Stimulated activated CD4-positive, alpha-beta T cell treated with anti-CD3 and anti-CD28 coated beads, Interleukin-2, amount 100 ng/mL, for 48 hours (primary cell): ENCODE measurements at places on chromosomes 4 and X.

- no peak for DNase-seq
Measured at GRCh38 chrX:24184018-24184417, 34.5 kb downstream of the ZFX start.

GRCh38 chr4:105637408-105638176, 70.9 kb downstream of the INTS12 start:
- no peak for DNase-seq

DNA sequence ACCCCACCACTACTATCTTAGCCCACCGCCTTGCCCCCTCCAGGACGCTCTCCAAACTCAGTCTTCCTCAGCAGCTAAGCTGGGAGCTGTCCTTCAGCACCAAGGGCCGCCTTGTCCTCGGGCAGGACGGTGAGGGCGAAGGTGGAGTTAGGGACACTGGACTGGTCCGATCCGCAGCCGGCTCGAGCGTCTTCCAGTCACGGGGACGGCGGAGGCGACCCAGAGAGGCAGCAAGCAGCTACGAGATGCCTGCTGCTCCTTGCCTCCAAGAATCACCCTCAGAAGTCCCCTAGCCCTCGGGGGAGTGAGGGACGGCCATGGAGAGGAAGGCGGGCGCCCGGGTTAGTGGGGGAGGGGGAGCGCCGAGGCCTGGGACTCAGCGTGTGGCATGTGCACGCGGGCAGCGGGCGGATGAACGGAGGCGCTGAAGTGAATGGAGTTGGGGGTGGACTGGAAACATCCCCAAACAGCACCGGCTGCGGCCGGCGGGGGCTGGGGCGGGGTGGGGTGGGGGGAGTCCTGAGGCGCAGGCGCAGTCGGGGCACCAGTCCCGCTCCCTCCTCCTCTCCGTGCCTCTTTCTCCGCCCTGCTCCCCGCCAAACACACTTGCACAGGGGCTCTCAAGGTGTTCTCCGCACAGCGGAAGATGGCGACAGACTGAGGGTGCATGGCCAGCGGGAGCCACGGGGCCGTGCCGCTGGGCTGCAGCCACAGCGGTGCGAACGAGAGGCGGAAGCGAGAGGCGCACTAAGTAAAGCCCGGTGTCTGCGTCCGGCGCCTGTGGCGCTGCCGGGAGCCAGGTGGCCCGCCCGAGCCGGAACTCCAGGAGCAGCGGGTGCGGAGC, at the start of gene NALF2:
TSS of gene NALF2 (plus strand) at position 545 of the 844 bp plus-strand sequence. CDS start 957 bp downstream, outside the sequence.
- no peak for DNase-seq

DNA sequence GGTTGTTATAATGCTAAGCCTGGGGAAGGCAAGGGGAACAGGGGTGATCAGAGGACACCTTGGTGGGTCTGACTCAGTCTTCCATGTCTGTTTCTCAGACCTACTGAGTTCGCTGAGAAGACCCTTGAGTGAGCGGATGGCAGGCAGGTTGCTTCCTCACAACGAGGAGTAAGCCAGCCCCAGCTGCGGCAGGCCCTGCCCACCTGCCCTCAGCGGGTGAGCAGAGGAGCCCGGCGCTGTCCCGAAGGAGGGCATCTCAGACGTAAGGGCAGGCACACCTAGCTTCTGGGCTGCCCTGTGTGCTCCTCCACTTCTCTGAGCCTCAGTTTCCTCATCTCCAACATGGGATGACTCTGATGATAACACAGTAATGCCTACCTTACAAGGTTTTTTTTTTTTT, 30.3 kb downstream of the MSX1 start:
- DNase-seq, result no peak

DNA sequence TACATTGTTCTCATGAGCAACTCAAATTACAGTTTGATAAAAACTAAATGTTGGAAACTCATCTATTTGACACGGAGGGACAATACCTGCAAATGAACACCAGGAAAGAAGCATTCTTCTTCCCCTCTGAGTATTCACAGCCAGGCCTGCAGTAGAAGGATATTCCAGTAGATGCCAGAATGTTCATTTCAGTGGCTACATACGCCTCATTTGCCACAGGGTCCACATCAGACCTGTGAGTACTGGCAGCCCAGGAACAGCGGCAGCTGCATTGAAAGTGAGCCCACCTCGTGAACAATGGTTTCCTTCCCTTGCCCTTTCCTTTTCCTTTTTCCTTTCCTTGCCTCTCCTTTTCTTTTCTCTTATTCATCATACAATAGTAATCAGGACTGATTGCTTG, 81.1 kb upstream of the NEIL3 start:
- DNase-seq, result no peak

GRCh38 chrX:106894978-106895452, 8.1 kb downstream of the RIPPLY1 start:
- DNase-seq, result no peak

- no peak for DNase-seq
Measured at GRCh38 chr4:120317713-120318112, 251.1 kb upstream of the MAD2L1 start.

DNA sequence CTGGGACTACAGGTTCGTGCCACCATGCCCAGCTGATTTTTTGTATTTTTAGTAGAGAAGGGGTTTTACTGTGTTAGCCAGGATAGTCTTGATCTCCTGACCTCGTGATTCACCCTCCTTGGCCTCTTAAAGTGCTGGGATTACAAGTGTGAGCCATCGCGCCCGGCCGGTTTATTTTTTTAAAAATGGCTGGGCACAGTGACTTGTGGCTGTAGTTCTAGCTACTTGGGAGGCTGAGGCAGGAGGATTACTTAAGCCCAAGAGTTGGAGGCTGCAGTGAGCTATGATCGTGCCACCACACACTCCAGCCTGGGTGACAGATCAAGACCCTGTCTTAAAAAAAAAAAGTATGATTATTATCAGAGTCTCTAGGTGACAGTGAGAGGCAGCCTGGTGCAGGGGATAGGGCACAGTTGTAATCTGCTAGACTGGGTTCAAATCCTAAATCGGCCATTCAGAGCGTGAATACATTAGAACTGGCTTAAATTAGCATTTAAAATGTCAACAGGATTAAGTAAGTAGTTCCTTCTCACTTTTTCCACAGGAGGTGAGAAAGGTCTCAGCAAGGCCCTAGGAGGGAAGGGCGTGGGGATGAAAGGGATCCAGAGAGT, 435 bp upstream of the MGST2 start:
- no peak for DNase-seq

DNA sequence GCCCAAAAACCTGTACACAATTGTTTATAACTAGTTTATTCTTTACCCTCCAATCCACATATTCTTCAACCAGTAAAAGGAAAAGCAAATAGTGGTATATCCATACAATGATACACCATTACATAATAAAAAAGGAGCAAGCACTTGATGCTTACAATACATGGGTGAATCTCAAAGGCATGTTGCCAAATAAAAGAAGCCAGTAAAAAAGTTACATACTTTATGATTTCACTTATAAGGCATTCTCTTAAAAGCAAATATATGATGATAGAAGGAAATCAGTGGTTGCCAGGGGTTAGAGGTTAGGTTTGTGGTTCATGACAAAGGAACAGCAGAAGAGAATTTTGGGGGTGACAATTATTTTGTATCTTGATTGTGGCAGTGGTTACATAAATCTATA, 896.1 kb upstream of the LCORL start:
- no peak for DNase-seq

DNA sequence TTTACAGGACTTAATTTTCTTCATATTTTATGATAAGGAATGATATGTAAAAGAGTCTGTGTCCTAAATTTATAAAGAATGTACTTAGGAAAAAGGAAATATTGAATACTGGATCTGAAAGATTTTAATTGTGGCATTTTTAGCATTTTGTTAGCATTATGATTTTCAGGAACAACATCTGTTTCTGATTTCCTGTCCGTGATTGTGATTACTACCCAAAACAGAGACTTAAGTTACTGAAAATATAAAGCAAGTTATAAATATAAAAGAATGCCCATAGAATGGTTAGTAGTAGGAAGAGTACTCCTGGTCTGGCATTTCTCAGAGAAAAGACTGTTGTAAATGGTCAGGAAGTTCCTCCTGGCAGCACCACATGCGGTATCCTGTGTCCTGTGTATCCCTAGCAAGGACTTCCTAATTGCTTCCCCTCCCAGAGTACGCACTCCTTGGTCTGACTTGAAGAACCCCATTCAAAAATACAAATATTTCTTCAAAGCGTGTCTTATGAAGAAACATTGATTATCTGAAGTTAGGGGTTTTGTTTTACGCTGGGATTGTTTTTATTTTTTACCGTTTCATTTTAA, 88.9 kb downstream of the RS1 start:
- DNase-seq, result no peak

DNA sequence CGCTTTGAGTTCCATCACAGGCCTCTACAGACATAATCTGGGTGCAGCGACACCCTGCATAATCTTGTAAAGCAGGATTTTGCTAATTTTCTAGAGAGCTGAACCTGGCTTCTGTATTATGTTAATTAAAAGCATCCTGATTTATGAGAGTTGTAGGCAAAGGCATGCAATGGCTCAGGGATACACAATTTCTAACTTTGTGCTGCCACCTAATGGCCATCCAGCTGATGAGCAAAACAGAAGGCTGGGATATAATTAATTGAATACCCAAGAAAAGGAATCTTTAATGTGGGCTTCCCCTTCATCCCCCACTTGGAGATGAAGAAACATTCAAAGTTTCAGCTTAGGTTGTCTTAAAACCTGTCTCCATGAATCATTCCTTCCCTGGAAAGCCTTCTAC, 78.1 kb downstream of the BMP15 start:
- DNase-seq, result peak; percentile 3

- no peak for DNase-seq
Measured at GRCh38 chr4:123418351-123418931, 21.8 kb downstream of the SPRY1 start.
